ENCODE measurements at places on chromosomes 1 and 21. TPM values are rescaled to one million over a fixed set of nuclear protein-coding genes. Genes with fewer than 3 reads are reported as not detected.

ABCG1 gene
- total RNA-seq = 0.08 TPM

LYPD8 gene
- not detected for total RNA-seq

RGS1 gene
- not detected for total RNA-seq

S100A1 gene
- total RNA-seq = 0.54 TPM

ROR1 gene
- 18.8 TPM for total RNA-seq

Data from fibroblast of the aortic adventitia (primary cell).